ENCODE measurements at places on chromosomes 7 and 10.
A peak's percentile ranks its signal among the peaks of the same experiment; 100 is the strongest.

DNA sequence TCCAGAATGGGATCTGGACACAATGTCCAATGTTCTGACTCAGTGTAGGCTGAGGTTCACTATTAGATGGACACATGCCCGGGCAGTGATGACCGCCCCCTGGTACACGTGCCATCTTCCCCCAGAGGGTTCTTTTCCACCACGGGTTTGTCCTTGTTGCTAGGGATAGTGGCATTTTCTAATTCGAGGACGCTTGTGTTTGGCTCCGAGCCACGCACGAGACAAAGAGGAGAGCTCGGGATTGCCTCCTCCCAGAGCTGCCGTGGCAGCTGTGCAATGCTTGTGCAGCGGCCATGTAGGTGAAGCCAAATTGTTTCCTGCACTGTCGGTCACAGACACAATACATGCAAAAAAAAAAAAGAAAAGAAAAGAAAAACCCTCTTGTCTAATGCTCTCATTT lies 207.5 kb downstream of the PAXIP1 start:
- no peak for DNase-seq

DNA sequence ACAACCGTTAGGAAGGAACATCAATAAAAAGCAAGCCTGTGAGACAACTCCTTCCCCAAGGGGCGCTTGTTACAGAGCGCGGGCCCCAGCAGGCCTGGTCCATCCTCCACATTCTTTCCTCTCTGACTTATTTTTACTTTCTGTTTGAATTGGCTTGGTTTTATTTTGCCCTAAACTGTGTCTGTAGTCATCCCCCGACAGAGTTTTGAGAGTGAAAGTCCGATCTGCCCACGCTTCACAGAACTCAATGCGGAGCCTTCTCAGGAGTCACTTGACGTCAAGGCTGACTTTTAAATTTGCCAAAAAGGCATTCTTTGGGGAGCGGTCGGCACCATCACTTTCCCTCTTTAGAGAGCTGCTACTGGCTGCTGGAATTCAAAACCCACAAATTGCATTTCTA lies 150.1 kb upstream of the KLF6 start:
- peak; percentile 77 for DNase-seq

DNA sequence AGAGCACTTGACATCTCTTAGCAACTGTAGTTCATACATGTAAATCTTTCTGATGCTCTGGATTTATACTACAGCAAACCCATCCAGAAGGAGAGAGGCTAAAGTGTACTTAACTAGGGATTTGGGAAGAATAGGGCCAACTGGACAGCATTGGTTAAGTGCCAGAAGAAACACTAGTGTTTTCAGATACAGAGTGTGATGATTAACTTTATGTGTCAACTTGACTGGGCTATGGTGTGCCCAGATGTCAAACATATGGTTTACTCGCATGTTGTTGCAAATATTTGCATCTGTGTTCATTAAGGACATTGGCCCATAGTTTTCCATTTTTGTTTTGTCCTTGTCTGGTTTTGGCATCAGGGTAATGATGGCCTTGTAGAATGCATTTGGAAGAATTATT lies 384.7 kb upstream of the KCND2 start:
- no peak for DNase-seq

DNA sequence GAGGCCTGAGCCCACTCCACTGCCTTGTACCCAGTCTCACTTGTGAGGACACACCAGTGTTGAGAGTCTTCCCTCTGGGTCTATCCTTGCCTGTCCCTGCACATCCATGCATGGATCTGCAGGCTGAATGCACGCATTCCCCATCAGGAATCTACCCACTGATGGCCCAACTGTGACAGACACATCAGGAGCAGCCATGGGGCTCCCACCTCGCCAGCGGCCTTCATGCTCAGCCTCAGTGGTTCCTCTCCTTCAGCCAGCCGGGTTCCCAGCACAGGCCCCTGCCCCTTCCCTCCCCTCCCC lies 21.3 kb downstream of the ANTXRL start:
- DNase-seq = no peak

- no peak for DNase-seq
Measured at GRCh38 chr10:100986623-100986951, 710 bp downstream of the MRPL43 start.

GRCh38 chr10:95485056-95485844 lies 75.9 kb downstream of the SORBS1 start:
- DNase-seq = no peak

DNA sequence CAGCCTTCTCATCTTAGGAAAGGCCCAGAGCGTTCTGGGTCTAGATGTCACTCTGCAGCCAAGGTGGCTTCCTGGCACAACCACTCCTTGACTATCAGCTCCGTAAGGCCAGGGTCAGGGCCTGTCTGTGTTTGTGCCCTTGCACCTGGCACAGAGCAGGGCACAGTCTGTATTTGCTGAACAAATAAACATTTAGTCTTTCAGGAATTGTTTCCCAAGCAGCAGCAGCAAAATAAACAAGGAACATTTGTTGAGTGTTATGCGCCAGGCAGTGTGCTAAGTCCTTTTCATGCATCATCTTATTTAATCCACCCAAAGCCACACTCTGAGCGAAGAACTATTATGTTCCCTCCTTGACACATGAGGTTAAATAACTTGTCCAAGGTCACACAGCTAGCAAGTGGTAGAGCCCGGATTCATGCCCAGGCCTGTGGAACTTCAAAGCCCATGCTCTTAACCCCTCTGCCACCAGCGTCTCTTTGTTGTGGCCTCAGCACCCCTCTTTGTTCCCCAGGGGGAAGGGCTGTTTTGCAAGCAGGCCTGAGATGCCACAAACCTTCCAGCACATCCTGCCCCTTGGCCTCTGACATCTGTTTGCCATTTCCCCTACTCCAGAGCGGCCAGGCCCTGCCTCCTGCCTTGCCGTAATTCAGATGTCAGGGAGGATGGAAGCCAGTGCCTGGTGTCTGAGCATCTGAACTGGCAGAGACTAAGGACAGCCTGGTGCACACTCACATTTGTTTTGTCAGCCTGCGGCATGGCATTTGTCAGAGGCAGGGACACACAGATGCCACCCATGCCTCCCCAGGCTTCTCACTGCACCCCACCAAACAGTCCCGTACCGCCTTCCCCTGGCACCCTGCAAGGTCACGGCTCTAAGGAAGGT lies 325.8 kb upstream of the ZMIZ1 start:
- DNase-seq = no peak

DNA sequence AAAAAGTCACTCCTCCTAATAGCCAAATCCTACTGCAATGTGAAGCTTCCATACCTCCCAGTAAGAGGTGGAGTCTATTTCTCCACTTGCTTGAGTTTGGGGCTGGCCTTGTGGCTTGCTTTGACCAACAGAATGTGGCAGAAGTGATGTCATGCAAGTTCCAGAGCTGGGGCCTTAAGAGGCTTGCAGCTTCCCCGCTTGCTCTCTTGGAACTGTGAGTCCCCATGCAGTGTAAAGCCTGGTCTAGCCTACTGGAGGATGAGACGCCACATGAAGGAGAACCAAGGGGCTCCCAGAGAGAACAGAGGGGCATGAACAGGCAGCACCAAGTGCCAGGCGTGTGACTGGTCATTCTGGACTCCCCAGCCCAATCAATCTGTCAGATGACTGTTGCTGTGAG lies 58.6 kb upstream of the OPALIN start:
- peak; percentile 38 for DNase-seq

GRCh38 chr7:35691827-35692307 lies 3.1 kb downstream of the HERPUD2 start:
- DNase-seq = no peak

- no peak for DNase-seq
Measured at GRCh38 chr10:132145521-132146185, 41.1 kb upstream of the DPYSL4 start.

DNA sequence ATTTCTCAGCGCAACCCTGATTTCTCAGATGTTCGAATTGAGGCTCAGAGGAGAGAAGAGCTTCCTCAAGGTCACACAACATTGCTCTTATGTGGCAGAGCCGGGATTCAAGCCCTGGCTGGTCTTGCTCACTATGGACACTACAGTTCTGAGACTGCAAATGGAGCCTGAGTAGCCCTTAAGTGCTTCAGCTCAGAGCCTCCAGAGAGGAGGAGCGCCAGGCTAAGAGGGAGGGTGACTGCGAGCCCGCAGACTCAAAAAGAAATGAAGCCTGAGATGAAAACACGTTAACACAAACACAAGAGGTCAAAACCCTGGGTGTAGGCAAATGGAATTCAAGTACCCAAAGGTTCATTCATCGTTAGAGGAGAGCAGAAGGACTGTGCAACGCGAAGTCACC lies 13.9 kb downstream of the ARHGAP22 start:
- no peak for DNase-seq

GRCh38 chr7:37952240-37952639 lies 31.8 kb downstream of the EPDR1 start:
- no peak for DNase-seq

DNA sequence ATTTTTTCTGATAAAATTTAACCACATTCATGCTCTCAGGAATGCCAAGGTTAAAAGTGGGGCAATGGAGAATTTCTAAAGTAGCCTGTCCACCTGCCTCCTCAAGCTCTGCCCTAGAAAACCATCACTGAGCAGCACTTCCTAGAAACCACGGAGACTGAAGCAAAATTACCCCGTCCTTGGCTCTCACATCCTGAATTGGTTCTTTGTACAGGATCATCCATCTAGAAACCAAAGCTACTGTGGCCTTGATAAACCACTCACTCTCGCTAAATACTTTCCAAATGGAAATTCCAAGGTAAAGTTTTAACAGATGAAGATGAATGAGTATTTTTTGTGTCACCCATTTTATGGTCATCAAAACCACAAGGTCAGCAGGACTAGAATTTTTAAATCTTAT lies 96.6 kb downstream of the AVL9 start:
- no peak for DNase-seq

DNA sequence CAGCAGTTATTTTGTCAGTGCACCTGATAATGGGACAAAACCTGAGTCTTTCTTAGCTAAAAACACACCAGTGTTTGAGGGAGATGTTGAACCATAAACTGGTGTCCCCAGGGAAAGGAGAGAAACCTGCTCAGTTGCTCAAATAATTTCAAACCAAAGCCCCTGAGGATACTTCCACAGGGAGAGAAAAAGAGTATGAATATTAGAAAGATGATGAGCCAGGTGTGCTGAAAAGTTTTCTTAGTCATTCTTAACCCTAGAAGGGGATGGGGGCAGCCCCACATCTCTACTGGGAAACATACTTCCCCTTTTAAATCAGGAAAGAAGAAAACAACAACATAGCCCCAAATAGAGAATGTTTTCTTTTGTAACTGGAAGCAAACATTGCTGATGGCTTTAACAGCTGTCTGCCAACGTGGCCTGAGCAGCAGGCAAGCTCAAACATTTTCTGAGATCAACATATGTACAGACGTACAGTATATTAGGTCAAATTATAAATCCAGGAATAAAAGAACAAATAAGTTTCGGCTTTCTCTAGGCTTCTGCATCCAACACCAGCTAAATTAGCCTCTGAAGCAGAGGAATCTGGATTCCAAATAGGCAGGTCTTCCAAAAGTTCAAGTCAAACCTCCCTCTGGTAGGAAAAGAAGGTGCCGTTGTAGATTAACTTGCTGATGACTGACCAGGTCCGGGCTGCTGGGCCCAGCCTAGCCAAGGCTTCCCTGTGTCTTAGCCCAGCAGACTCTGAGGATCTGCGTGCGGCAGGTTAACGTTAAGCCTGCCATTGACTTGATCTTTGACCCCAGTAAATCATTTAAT lies 30.5 kb upstream of the FBXW4 start:
- DNase-seq = no peak

DNA sequence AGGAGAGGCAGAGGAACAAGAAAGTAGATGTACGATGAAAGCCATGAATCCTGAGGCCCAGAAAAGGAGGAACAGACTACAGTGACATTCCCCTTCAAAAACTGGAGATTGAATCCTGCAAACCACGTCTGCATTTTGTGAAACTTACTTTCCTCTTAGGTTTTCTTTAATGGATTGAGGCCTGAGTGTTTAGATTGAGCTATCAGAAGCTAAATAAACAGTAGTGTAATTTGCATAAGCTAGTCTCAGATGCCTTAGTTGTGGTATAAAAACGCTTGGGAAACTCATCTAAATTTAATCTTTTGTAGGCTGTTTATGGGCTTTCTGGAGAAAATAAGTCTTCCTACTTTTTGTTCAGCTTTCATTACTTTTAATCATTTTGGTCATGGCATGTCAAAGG lies 94.8 kb upstream of the HDAC9 start:
- DNase-seq = no peak

- DNase-seq = no peak
Measured at GRCh38 chr7:76278540-76278939, 23.9 kb upstream of the HSPB1 start.
